ENCODE measurements at places on chromosomes 1 and 21.
A peak's percentile ranks its signal among the peaks of the same experiment; 100 is the strongest.

- no peak for DNase-seq
Observed at GRCh38 chr1:56507925-56508522, 71.3 kb downstream of the PLPP3 start.

DNA sequence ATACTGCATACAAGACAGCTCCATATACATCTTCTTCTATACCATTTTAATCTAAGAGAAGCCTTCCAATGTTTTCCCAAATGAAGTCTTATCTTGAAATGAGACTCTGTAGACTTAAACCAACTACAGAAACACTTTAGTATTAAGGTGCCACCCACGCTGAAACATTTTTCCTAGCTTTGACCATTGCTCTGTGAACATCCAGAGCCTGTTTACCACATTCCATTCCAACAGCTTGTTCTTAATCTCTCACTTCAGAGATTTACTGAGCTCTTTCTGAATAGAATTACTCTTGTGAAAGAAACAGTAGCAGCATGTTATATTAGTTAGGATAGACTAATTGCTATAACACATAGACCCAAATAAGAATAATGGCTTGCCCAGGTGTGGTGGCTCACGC is 19.6 kb upstream of the POGZ start:
- DNase-seq = no peak

- no peak for DNase-seq
Observed at GRCh38 chr1:220957233-220957605, 78.0 kb downstream of the HLX start.

GRCh38 chr1:181369416-181369815 is 113.9 kb upstream of the CACNA1E start:
- no peak for DNase-seq

GRCh38 chr21:43775795-43776430 is at the start of gene CSTB:
CSTB (minus strand) TSS chr21:43776308; CDS start chr21:43776269, 39 bp downstream.
- DNase-seq = peak; percentile 61

DNA sequence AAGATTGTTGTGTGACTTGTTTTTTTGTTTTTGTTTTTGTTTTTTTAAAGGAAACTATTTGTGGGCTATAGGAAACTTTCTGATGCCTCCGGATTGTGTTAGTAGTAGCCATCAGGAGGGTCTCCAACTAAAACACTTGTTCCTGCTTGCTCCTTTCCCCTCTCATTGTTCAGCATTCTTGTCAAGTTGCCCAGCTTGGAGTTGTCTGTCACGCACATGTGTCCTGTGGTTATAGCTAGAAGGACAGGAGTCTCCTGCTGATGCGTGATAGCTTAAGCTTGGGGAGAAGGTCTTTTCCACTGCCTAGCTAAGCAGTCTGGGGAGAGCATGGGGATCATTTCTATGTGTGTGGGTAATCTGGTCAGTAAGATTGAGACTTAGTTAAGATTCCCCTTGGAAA is 3.2 kb upstream of the LYPLA2 start:
- no peak for DNase-seq

DNA sequence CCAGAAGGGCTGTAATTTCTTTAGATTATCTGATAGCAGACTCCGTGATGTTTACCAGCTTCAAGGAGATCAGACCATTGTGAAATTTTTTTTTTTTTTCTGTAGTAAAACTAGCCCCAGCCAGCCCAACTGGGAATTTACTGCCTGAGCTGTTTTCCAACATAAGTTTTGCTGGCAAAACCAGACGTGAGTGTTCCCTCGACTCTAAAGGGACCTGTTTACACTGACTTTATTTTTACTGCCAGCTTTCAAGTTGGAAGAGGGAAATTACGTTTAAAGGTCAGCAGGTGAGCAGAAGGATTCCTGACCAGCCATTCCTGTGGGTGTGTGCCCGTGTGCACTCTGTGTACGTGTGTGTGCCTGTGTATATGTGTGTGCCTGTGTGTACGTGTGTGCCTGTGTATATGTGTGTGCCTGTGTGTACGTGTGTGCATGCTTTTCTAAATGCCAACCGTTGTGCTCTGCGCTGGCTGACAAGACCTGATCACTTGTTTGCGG is 374 bp downstream of the MAB21L3 start:
- DNase-seq = no peak

DNA sequence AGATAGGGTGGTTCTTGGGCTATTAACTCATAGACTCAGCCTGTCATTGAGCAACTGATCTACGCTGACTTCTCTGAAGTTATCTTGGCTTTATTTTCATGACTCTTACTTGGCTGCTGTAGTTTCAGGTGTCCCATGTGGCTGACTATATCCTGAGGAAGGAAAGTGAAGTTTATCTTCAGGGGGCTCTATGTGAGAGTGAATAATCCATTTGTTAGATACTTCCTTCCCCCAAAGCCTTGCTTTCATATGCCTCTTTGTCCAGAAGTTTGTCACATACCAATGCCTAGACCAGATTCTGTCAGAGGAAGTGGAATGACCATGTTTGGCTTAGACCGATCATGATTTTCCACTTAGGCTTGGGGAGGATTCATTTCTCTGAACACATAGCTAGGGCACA is 27.9 kb upstream of the C1orf87 start:
- no peak for DNase-seq

- DNase-seq = no peak
Observed at GRCh38 chr1:51524817-51525216, 5.8 kb upstream of the EPS15 start.

- no peak for DNase-seq
Observed at GRCh38 chr1:175477786-175478185, 265.6 kb downstream of the TNR start.

DNA sequence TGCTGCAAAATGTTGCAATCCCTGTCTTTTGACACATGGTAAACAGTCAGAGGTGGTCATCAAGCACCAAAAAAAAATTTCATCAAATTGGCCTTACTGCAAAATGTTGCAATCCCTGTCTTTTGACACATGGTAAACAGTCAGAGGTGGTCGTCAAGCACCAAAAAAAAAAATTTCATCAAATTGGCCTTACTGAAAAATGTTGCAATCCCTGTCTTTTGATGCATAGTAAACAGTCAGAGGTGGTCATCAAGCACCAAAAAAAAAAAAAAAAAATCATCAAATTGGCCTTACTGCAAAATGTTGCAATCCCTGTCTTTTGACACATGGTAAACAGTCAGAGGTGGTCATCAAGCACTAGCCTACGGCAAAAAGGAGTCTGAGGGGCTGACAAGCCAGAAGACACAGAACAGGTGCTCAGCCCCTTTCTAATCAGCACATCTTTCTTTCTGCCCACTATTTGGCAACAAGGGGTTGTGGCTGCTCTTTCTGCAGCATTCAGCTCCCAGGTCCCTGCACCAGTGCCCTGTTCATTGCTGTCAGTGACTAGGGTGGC is 223.8 kb downstream of the KCNH1 start:
- DNase-seq = no peak

GRCh38 chr1:79614762-79615161 is 608.2 kb upstream of the ADGRL4 start:
- no peak for DNase-seq

GRCh38 chr1:96482616-96483015 is 239.0 kb upstream of the PTBP2 start:
- DNase-seq = no peak

- no peak for DNase-seq
Observed at GRCh38 chr1:56830052-56830451, 10.8 kb upstream of the FYB2 start.

DNA sequence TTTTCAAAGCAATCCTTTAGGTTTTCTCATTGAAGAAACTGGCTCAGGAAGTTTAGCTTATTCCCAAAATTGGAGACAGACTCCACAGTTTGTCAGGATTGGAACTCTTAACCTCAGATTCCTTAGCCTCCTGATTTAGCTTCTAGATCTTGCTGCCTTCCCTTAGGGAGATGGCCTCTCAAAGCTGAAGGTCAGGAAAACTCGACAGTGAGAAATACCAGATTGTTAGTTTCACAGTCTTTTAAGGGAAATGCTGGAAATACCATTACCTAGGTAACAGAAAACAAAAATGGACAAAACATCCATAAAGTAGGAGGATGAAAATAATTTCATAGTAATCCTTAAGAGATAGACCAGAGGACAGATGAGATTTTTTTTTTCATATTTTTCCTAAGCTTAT is 7.8 kb downstream of the RASAL2 start:
- no peak for DNase-seq

DNA sequence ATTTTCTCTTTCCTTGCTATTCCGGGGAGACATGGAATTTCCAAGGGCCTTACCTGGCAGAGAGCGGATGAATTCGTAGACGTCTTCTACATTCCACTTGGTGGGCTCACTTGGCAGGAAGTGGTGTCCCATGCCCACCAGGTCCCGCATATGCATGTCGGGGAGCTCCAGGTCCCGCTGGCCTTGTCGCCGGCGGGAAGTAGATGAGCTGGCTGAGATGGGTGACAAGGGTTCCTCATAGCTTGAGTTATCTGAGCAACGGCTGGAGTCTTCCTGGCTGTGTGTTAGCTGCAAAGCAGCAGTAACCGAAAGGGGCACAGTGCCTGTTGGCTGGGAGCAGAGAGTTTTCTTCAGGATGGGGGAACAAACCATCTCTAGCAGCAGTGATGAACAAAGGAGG is 7.9 kb upstream of the A3GALT2 start:
- DNase-seq = no peak

- no peak for DNase-seq
Observed at GRCh38 chr1:218459450-218459849, 114.3 kb downstream of the TGFB2 start.

- no peak for DNase-seq
Observed at GRCh38 chr1:39802496-39803260, 14.0 kb upstream of the BMP8B start.

GRCh38 chr1:41954533-41954944 is 35.8 kb upstream of the HIVEP3 start:
- no peak for DNase-seq

DNA sequence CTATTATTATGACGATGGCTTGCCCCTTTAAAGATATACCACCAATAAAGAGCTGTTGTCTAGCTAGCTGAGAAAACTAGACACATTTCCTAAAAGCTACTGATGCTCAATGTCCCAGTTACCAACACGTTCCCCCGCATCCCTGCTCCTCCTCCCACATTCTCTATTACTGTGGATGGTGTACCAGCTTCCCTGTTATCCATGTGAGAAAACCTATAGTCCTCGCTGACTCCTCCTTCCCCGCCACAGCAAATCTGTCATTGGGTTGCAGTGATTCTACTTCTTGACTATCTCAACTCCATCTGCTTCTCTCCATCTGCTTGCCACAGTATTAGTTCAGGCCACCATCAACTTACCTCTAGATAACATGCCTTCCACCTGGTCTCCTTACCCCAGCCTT is 337.5 kb downstream of the KCNH1 start:
- DNase-seq = no peak

DNA sequence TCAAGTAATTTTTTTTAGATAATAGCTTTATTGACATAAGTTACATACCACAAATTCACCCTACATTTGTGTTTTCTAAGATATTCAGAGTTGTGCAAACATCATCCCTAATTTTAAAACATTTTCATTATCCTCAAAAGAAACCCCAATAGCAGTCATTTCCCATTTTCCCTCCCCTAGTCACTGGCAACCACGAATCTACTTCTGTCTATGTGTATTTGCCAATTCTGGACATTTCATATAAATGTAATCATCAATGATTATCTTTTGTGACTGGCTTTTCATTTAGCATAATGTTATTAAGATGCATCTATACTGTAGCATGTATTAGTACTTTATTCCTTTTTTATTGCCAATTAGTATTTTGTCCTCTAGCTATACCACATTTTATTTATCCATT is 88.8 kb upstream of the SLFNL1 start:
- DNase-seq = no peak

All from stimulated activated CD8-positive, alpha-beta memory T cell treated with anti-CD3 and anti-CD28 coated beads, Interleukin-15, amount 100 ng/mL, for 24 hours (primary cell).